ENCODE measurements at places on chromosomes 6 and 20.
A peak's percentile ranks its signal among the peaks of the same experiment; 100 is the strongest.

- DNase-seq: no peak
These were observed 12.9 kb downstream of the PPP1R16B start for GRCh38 chr20:38818113-38819065.

DNA sequence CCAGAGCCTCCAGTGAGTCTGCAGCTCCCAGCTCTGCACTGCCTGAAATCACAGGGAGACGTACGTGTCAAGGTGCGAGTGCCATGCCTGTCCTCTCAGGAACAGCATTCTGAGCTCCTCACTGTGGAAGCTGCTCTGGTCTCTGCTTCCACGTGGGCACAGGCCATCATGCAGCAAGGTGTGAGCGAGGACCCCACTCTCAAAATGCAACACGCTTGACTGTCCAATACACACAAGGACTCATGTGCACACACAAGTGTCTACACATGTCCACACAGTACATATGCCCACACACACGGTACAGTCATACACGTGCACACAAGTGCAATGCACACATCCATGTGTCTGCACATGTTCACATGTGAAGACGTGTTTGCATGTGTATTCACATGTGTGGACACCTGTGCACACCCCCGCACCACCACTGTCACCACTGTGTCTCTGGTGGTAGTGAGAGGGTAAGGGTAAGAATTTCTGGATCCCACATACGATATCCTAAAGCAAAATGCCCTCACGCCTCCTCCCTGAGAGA, 260.5 kb downstream of the DLL1 start:
- no peak for DNase-seq

DNA sequence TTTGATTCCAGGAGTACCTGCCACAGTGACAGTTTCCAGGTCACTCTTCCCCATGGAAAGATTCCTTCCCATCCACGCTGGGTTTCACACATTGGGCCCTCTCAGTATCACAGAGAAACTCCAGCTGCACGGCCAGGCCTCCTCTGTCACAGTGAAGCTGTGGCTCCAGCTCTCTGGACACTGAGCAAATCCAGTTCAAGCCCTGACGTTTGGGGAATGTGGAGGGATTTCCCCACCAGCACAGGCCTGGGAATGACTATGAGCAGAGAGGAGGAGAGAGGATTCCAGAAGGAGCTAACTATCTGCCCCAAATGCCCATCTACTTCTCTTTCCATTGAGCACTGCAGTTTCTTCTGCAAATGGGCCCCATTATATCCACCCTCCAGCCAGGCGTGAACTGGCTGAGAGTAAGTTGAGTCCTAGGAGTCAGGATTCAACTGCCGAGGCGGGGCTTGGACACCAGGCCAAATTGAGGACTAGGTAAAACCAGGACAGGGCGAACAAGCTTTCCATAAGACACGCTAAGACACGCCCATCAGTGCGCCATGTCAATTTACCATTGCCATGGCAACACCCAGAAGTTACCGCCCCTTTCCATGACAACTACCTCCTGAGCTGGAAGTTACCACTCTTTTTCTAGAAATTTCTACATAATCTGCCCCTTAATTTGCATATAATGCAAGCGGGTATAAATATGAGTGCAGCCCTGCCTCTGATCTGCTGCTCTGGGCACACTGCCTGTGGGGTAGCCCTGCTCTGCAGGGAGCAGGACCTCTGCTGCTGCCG, 9.2 kb upstream of the BNIP5 start:
- no peak for DNase-seq

GRCh38 chr6:109991201-109992101, 13.3 kb downstream of the GPR6 start:
- no peak for DNase-seq

GRCh38 chr6:15108383-15108715, 137.5 kb upstream of the JARID2 start:
- DNase-seq: no peak

DNA sequence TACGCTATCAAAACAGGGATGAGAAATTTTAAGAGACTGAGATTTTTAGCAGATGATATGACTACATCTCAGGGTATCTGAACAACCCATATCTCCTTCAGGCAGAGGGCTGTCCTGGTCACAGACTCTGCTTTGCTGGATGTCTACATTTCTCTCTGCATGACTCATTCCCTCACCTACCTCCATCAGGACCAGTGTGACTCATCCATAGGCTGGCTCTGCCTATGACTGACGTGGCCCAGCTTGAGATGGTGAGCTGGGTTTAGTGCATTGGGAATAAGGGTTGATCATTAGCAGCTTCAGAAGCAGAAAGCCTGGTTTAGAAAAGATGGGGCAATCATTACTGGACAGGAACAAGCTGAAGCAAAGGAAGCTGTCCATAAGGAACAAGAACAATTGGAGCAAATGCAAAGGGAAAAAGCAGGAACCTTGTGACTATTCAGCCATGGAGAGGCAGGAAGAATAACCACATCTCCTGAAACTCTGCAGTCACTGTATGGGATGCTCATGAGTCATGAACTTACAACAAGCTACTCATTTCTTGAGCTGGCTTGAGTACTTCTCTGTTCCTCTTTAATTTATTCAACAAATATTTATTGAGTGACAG, 86.4 kb upstream of the CBLN4 start:
- DNase-seq: no peak

GRCh38 chr20:35277531-35278395, at the start of gene MMP24OS:
TSS of gene MMP24OS (minus strand) at chr20:35278122. CDS start at chr20:35277929, 193 bp downstream.
- DNase-seq: peak; percentile 93

GRCh38 chr6:112221561-112221960, 32.8 kb downstream of the LAMA4 start:
- no peak for DNase-seq

DNA sequence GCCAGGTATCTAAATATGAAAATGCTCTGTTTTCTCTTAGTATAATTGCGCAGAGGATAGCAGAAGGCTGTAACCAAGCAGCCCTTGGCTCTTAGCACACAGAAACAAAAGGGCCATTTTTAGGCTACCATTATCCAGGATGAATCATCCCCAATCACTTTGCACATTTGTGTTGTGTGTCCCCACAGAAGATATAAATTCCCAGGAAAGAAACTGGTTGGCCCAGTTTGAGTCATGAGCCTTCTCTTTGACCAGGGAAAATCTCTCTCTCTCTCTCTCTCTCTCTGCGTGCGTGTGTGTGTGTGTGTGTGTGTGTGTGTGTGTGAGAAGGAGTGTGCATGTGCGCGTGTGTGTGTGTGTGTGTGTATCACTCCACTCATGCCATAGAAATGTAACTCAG, 178.5 kb downstream of the FRK start:
- no peak for DNase-seq

DNA sequence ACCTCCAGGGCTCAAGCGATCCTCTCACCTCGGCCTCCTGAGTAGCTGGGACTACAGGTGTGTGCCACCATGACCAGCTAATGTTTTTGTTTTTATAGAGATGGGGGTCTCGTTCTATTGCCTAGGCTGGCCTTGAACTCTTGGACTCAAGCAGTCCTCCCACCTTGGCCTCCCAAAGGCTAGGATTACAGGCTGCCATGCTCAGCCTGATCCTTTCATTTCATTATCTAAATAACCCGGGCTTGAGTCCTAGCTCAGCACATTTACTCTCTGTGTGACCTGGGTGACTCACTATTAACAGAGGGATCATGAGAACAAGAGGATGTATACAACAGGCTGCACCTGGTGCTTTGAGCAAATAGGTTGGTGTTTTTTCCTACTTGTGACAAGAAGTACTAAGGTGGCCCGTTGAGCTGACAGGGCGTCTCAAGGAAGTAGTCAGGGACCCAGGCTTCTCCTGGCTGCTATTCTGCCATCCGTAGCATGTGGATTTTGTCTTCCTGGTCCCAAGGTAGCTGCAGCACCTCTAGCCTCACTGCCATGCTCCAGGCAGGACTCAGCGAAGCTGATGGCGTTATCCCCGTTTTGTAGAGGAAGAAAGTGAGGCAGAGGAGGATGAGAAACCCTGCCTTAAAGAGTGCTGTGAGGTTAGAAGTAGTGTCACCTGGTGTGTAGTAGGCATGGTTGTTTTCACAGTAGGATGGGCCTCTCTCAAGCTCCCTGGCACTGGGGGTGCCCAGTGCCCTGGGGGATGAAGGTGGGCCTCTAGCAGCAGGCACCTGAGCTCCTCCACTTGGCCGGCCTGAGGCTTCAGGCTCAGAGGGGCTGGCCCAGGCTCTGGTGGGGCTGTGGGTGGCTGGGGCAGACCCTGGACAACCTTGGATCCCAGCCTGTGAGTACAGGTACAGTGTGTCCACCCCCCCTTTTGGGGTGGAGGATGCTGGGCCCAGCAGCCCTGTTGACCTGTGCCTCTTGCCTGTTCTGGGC, 62.4 kb downstream of the ADNP start:
- DNase-seq: no peak

- DNase-seq: no peak
These were observed 316.0 kb downstream of the CLIC5 start for GRCh38 chr6:45699663-45700062.

All from germinal center (tissue), 1 donor.